Jurkat, Clone E6-1 (cell line): ENCODE measurements at places on chromosomes 1 and 21.

DNA sequence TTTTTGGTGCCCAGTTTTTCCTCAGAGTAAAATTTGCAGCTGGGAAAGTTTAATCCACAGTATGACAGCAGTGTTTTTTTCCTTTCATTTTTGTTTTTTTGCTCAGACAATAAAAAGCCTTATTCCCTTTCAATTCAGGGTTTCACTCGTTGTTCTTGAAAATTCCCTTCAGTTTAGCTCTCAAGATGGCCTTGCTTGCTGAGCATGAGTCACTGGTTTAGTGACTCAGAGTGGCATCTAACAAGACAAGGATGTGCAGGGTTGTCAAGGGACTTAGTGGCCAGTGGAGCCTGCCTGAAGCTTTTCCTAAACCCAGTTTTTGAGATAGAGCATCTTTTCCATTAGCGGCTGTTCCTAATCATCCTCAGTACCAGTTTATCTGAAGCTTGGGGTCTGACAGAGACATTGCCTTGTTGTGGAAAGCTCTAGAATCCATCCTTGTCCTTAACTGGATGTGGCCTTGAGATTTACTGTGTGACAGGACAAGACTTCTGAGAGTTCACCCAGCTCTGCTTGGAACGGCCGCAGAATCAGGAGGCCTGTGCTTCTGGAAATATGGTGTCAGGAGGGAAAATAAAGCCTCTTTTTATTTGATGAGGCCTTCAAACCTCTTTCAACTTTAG, 48.4 kb upstream of the DNAJC6 start:
- DNase-seq, result no peak

GRCh38 chr1:106798991-106799390, 257.5 kb upstream of the PRMT6 start:
- DNase-seq, result no peak

- DNase-seq, result peak; percentile 51
Measured at GRCh38 chr1:93447481-93448291, at the start of gene FNBP1L. TSS of gene FNBP1L (plus strand) at chr1:93448118. CDS start at chr1:93448282, 164 bp downstream.

DNA sequence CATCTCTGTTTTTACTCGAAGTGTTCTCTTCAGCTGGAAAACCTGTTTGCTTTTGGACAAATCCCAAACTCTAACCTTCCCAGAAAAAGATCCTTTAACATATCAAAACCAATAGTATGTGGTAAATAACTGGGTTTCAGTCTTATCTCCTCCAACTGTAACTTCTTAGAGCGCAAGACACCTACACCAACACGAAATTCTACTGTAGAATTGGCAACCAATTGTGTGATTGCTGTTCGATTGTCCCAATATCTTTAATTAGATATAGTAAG, 5.8 kb upstream of the MPZL1 start:
- DNase-seq, result no peak

DNA sequence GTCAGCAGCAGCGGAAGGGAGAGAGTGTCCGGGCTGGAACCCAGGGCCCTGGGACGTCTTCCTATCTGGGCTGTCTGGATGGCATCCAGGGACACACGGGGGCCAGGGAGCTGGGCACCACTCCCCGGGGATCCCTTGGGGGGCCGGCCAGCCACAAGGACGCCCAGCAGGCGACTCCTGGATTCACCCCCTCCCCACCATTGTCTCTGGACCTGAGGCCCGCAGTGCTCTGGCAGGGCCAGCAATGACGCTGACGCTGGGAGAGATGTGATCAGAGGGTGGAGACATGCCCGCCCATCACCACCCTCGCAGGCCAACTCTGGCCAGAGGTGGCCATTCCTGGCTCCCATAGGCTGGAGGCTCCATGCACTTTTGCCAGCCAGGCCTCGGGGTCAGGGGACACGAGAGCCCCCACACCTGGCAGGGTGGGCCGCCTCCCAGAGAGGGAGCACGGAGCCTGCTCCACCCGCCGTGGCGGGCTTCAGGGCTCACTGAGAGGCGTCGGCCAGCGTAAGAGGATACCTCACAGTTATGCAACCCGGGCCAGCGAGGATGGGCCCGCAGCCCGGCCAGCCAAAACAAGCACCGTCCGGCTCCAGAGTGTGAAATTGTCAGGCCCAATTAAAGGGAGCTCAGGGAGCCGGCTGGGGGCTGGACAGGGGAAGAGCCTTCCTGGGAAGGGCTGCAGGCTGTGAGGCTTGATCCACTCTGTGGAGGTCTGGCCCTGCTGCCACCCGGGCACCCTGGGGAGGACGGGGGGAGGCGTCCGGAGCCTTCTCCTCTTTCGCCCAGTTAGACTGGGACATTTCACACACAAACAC, 10.3 kb downstream of the ACTRT2 start:
- DNase-seq, result no peak

DNA sequence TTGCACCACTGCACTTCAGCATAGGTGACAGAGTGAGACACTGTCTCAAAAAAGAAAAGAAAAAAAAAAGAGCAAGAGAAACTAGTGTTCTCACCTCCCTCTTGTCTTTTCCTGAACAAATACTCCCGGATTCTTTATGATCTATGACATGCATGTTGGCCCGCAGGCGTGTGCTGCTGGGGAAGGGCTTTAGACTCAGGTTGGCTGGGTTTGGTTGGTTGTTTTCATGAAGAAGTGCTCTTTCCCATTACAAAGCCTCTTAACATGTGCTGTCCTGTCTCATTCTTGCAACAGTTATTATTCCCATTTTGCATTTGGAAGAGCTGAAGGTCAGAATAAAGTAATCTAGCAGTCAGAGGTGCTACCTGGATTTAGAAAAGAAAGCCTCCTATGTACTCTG, 79.5 kb downstream of the TRABD2B start:
- no peak for DNase-seq

- no peak for DNase-seq
Measured at GRCh38 chr1:229066591-229066990, 204.3 kb upstream of the RAB4A start.

DNA sequence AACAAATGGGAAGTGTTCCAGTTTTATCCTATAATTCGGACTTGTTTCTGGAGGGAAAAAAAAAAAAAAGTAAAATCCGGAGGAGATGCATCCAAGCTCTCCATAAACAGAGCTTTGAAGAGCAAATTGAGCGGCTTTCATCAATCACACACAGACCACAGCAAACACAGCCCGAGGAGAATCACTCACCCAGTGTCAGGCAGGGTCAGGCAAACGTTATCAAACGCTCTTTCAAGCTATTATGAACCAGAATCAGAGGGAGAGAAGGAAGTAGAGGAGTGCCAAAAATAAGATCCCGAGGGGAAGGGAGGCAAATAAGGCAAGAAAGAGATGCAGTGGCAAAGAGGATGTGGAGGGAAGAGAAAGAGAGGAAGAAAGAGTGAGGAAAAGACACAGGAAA, 188.3 kb upstream of the CAMK1G start:
- no peak for DNase-seq

GRCh38 chr1:12622506-12622905, 4.5 kb upstream of the DHRS3 start:
- DNase-seq, result no peak

GRCh38 chr1:3336641-3337630, 117.5 kb upstream of the ARHGEF16 start:
- DNase-seq, result no peak
